Cardiac septum (tissue), 1 donor: ENCODE measurements at places on chromosomes 2 and 18. TPM values are rescaled to one million over a fixed set of nuclear protein-coding genes. Genes with fewer than 3 reads are reported as not detected.

DNA sequence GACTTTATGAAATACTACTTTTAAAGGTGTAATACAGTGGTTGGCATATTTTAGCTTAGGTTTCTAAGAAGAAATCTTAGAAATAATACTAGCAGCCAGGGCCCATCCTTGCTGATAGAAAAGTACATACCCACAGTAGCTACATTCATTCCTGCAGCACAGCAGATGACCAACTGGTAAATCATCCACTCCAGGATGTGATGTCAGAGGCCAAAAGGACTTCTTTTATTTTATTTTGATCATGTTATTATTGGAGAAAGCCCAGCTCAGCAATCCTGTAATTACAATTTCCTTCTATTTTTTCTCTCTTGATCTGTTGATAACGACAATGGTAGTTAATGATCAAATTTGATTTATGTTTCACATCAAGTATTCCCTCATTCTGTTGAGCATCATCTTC lies 18.0 kb upstream of the TTN start:
- DNase-seq, result no peak

The HIBCH gene
- 21.9 TPM for total RNA-seq

The HOXD3 gene
- total RNA-seq, result 1.0 TPM

DNA sequence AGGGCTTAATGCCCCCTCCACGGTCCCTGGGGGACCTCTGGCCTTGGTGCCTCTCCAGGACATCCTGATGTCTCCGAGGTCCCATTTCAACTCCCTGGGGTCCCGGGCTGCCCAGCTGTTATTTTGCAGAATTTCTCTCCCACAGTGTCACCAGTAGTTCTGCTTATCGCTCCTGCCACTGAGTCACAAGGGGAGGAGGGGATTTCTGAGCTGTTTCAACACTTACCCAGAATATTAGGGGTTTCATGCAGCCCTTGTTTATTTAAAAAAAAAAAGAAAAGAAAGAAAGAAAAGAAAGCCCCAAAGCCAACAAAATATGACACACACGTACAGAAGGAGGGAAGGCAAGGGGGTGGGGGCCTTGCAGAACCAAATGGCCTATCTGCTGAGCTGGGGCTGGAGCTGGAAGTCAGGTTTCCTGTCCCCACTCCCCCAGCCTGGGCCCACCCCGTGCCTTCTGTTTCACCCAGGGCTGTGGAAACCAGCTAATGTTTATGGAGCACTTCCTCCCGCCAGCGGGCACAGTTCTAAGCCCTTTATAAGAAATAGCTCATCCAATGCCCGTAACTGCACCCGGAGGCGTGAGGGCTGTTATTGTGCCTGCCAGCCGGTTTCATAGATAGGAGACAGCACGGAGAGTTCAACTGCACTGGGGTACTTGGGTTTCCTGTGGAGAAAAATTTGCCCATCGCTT lies 8.4 kb upstream of the ARID5A start:
- DNase-seq, result peak; percentile 84

The ICOS gene
- not detected for total RNA-seq

GRCh38 chr2:224716201-224716600 lies at the start of gene CCDC195:
CCDC195 (minus strand) TSS chr2:224716365; CDS start chr2:224716365, 0 bp downstream.
- no peak for DNase-seq

DNA sequence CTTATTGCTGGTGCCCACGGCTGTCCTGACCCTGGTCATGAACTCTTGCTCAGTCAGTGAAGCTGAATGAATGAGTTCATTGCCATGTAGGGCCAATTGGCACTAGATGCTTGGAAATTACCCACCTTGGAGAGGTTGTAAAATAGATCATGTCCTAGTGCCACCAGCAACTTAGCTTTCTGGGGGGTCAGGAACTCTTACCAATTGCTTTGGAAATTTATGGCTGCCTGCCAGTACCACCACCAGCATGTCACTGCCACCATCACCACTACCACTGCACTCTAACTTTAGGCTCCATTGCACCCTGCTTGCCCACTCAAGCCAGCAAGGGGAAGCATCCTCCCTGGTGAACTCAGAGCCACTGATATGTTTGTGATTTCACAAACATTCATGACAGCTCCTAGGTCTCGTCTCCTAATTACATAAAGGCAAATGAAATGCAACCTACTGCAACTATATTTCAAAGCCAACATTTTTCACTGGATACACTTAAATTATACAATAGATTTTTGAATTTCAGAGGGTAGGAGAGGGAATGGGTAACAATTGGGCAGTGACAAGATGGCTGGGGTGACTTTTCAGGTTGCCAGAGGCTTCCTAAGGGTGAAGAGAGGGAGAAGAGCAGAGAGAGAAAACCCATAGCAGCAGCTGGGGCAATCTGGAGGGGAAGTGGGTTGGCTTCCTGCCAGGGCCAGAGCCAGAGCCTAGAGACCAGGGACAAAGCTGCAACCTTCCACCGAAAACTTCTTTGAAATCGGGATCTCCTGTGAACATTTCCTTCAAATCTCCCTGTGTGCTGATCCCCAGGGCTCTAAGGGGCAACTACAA lies 3.5 kb upstream of the EMILIN1 start:
- no peak for DNase-seq

The TFPI gene
- 22.3 TPM for total RNA-seq

DNA sequence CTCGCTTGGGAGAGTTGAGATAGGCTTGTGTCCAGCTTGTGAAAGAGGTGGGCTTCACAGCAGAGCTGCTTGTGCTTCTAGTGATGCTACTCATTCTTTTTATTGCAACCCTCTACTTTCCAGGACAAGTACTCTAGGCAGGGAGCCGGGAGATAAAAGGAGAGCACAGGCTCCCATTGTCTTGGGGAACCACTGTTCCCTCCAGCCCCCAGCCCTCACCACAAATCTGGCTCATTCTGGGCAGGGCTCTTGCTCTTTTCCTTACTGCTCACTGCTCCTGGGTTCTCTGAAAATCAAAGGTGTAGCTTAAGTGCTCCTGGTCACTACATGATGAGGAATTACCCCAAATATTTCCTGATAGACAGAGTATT lies 81.4 kb downstream of the CABYR start:
- DNase-seq, result no peak

DNA sequence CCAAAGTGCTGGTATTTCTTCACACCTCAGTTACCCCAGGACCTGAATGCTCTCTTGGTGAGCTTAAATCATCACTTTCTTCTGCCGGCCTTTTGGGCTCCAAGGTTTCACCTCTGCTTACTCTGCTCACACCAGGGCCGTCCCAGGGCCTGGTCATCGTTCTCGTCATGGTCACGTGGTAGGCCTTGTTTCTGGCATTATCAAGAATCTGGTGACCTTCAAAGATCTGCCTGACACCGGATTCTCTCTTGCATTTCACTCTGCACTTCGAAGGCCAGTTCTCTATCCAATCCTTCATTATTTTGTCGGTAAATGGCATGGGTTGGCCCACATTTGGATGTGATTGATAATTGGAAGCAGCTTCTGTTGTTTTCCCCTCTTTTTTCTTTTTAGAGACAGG lies 80.5 kb downstream of the HRH4 start:
- no peak for DNase-seq

The PELI1 gene
- total RNA-seq, result 9.0 TPM

- no peak for DNase-seq
These were observed 99.0 kb upstream of the COPS8 start for GRCh38 chr2:236986524-236987330.

DNA sequence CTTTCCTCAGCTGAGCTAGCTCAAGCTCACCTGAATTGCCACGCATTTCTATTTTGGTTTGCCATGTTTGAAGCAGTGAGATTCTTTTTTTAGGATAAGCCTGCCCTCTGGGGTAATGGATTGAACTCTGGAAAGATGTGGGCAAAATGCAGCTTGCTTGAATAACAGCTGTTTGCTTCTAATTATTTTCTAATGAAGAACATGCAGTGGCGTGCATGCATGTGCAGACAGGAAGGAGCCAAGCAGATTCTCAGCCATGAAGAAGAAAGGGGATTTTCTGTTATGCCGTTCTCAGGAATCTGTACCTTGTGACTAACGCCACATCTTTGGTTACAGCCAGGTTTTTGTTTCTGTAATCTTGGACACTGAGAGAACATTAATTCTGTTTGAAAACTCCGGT lies 171.2 kb downstream of the ANTXR1 start:
- no peak for DNase-seq

DNA sequence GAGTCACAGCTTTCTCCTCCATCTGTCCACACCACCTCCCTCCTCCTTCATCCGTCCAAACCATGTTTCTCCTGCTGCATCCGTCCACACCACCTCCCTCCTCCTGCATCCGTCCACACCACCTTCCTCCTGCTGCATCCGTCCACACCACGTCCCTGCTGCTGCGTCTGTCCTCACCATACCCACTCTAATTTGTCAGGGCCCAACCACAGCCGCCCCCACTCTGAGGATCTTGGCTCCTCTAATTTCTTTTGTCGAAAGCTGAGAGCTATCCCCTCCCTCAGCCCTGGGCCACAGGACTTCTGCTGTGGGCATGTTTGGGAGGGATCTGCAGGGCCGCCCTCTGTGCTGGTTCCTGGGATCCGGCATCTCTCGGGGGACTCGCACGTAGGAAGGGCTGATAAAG lies 67.4 kb downstream of the TPO start:
- DNase-seq, result peak; percentile 74

DNA sequence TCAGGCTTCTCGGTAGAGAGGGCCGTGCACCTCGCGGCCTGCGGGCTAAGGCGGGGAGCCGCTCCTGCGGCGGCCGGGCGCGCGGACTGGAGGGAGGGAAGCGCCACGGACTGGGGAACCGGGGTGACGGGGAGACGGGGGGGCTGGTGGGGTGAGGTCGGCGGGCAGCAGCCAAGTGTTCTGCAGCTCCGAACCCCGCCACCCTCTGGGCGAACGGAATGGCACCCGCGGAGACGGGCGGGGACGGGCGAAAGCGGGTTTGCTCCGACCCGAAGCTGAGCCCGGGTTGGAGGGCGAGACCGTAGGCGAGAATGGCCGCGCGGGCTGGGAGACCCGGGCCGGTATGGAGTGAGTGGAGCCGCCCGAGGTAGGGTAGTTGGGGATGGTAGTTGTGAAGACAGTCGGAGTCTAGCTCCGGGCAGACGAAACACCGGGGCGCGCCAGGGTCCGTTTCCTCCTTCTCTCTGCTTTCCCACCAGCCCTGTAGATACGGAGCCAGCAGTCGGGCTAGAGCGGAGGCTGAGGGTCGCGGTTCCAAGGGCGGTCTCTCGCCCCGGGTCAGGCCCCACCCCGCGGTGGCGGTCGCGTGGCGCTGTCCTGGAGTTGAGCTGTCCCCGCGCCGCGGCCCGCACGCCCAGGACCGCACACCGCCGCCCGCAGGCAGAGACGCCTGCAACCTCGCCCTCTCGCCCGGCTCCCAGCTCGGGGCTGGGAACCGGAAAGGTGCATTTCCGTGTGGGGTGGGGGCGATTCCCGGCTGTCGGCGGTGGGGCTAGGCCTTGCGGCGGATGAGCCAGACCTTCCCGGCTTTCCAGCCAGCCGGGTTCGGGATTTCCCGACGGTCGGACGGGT lies 160.3 kb upstream of the SIX2 start:
- no peak for DNase-seq

GRCh38 chr2:2877427-2877826 lies 500.2 kb downstream of the EIPR1 start:
- no peak for DNase-seq

The LINC00305 gene
- not detected for total RNA-seq

- no peak for DNase-seq
These were observed 726 bp upstream of the SS18 start for GRCh38 chr18:26091047-26091630.

DNA sequence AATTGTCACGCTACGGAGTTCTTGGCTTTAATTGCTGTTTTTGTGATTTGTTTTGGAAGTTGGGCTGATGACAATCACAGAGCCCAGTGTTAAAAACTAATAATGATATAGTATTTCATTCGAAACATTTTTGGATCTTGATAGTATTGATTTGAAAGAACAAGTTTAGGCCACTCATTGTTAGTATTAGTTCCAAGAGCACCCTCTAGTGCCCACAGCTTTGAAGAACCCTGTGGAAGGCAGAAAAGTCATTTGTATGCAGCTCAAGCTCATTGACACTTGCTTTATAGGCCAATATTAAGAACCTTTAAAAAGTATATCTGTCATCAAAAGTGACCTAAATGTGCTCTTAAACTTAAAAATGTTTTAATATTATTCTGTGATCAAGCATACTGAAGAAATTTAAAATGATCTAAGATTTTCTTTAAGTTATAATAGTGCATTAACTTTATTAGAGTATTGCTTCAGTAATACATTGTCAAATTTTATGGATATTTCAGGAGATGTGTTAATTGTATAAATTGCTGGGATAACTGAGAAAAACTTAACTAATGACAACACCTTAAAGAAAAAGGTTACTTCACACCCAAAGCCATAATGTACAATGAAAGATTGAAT lies 191.0 kb downstream of the GRB14 start:
- DNase-seq, result no peak

The PLA2R1 gene
- total RNA-seq, result 3.0 TPM

GRCh38 chr2:170143045-170143717 lies 34.8 kb upstream of the MYO3B start:
- DNase-seq, result no peak

The NT5DC4 gene
- total RNA-seq, result not detected

The EHBP1 gene
- total RNA-seq, result 19.4 TPM

- DNase-seq, result no peak
These were observed 24.5 kb upstream of the LCLAT1 start for GRCh38 chr2:30422444-30423040.

The SAG gene
- total RNA-seq, result not detected

GRCh38 chr2:229620289-229620688 lies 94.1 kb downstream of the DNER start:
- DNase-seq, result no peak

The VAMP8 gene
- total RNA-seq, result 8.2 TPM

The CDK15 gene
- total RNA-seq, result 0.22 TPM

The HOXD12 gene
- not detected for total RNA-seq

The AQP12A gene
- total RNA-seq, result not detected

GRCh38 chr2:112141626-112142007 lies 3.4 kb downstream of the FBLN7 start:
- no peak for DNase-seq

DNA sequence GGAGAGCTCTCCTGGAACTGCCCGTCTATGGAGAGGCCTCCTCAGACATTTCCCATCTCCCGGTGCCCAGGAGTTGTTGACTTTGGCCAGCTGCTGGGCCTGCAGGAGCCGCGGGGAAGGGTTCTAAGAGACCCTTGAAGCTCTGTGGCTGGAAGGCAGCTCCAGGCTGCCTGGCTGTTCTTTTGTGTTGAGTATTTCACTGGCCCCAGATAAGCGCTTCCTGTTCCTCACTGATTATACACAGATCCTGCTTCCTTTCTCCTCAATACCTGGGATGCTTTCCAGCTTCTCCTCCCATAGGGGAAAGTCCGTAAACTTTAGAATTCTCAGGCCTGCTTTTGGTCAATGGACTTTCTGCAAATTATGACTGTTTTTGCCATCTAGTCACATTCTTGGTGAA lies 57.8 kb downstream of the TGOLN2 start:
- no peak for DNase-seq

DNA sequence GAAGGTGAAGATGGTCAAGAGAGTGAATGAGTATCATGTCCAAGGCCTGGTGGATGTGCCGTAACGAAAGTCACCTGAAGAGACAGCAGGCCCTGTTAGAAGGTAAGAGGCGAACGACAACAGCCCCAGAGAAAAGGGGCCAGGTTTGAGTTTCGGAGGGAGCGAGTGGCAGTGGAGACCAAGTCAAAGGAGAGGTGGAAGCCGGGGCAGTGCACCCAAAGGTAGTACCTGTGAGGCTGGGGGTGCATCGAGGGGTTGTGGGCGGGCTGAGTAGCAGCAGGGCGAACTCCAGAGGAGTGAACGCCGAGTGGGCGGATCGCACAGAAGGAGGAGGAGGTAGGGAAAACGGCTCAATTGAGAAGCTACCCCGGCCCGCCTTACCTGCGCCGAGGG lies 358 bp downstream of the USP37 start:
- no peak for DNase-seq
